ENCODE measurements at places on chromosomes 3 and 15.

- DNase-seq: no peak
Measured at GRCh38 chr3:139897759-139898158, 37.2 kb upstream of the CLSTN2 start.

- no peak for DNase-seq
Measured at GRCh38 chr3:113261626-113262303, 50.4 kb downstream of the BOC start.

DNA sequence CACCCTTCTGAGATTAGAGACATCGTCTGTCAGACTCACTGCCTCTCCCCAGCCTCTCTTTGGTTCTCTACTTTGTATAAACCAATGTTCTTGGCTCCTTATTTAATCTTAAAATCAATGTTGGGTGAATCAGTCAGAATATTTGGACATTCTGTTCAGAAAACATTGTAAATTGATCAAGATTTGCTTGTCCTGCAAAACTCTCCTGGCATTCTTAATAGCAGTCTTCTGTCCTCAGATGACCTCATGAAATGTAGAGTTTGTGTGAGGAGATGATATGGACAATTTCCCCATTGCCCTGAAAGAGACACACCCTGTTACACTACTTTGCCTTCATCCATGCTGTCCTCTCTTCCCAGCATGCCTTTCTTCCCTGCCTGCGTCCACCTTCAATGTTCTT lies 33.6 kb downstream of the CD200R1L start:
- DNase-seq: no peak

DNA sequence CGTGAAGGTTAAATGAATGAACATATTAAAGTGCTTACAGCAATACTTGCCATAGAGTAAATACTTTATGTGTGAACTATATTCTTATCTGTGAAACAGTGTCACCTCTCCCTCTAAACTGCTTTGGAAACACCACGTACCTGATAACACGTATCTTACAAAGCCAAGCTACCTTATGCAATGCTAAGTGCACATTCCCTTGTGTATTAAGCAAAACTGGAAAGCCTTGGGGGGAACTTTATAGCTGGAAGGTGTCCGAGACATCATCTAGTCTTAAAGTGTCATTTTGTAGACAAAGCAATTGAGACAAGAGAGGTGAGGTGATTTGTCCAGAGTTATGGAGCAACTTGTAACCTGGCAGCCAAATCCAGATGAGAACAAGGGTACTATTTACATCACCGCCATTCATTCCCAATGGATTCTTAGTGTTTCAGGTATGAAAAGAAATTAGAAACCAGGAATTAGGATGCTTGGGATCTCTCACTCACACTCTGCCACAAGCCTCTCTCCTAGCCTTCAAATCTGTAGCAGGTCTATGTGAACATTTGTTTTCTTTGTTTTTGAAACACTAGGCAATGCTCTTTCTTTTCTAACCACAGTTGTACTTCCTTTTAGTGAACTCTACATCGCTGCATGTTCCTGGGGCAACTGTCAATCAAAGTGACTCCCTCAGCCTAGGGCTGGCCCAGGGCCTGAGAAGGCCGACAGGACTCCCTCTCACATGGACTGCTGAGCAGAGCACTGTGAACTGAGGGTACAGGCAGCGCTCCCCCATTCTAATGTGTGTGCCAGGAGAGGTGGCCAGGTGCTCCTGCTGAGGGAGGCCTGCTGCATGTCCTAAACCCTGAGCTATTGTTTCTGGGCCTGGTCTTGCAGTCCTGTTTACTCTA lies 13.9 kb upstream of the MGLL start:
- no peak for DNase-seq
